ENCODE measurements at places on chromosomes 12 and 14. TPM values are rescaled to one million over a fixed set of nuclear protein-coding genes. Genes with fewer than 3 reads are reported as not detected.

KLRC2 gene
- 1.4 TPM for total RNA-seq

WSCD2 gene
- total RNA-seq, result not detected

DNAJC22 gene
- 19.2 TPM for total RNA-seq

TPPP2 gene
- total RNA-seq, result not detected

WNT5B gene
- 2.1 TPM for total RNA-seq

PTHLH gene
- 39.3 TPM for total RNA-seq

TBX5 gene
- not detected for total RNA-seq

PEX5 gene
- 34.3 TPM for total RNA-seq

FGD6 gene
- 18.7 TPM for total RNA-seq

DPF3 gene
- 0.27 TPM for total RNA-seq

HCAR2 gene
- 0.78 TPM for total RNA-seq

TAC3 gene
- 0.24 TPM for total RNA-seq

TAS2R7 gene
- total RNA-seq, result not detected

KRT75 gene
- 0.29 TPM for total RNA-seq

KRT79 gene
- not detected for total RNA-seq

IGFBP6 gene
- 148 TPM for total RNA-seq

CRACR2A gene
- total RNA-seq, result 1.6 TPM
